ENCODE measurements at places on chromosomes 6 and 20.

DNA sequence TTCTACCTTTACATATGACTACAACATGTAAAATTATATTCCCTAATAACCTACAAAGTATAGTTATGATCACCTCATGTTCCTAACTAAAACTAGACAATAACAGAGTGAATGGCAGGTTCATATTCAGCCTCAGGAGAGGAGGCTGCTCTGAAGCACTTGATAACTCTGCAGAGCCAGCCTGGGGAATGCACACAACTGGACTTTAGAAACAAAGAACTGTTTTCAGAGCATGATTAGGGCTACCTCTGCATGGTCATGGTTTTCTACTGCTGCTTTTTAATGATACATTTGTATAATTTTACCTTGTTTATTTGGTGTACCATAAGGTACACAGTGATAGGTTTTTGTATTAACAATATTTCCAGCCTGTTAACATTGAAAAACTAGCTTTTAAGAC, 50.3 kb downstream of the TRPC4AP start:
- no peak for DNase-seq

- peak; percentile 62 for DNase-seq
Observed at GRCh38 chr20:1764136-1765033, 106.8 kb upstream of the SIRPG start.

GRCh38 chr20:31822421-31823330, 3.5 kb downstream of the MYLK2 start:
- peak; percentile 76 for DNase-seq

GRCh38 chr20:19817017-19817416, 59.0 kb downstream of the RIN2 start:
- DNase-seq: no peak

DNA sequence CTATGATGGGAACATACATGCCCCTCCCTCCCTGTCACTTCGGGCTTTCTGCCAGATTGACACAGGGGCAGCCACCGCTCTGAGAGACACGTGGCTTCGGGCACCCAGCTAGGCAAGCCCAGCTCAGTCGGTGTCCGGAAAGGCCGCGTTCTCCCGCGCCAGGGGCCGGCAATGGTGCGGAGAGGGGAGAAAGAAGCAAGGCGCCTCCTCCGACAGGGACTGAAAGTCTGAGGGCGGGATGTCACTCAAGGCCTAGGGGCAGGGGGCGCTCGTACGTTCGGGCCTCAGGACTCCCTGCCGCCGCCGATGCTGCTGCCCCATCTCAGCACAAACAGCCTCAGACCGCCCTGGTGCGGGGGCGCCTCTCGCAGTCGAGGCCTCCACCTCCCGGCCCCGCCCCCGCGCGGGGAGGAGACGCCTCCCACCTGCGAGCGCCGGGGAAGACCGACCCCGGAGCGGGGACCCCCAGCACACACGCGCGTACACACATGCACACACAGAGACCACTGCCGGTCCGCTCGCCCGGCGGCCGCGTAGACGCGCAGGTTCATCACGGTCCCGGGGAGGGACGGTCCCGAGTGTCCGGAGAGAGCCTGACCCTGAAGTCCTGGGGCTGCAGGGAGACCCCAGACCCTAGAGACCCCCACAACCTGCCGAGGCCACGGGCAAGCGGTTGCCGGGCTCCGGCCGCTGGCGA, 1.9 kb downstream of the GRM4 start:
- DNase-seq: peak; percentile 54

DNA sequence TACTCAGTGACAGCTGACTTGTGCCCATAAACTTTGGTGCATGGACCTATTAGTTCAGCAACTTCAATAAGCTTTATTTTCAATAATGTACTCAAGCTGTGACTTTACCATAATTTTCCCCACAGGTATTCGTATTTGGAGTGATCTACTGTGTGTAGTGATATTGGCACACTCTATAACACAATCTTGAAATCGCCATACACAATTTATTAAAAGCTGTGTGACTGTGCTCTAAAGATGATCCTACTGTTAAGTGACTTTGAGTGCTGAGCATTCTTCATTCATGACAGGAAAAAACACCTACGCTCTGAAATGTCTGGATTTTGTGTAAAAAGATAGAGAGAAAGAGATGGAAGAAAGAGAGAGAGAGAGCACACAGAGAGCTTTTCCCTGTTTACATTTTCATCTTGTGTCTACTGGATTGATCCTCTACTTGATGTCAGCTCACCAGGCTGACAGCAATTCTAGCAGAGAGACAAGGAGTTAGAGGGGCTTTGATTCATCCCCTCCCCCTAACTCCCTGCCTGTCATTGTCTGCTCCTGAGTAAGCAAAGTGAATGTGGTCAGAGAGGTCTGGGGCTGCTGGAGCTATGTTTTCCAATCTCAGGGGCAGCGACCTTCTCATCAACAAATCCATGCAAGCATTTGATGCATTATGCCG, 538.7 kb upstream of the POU3F2 start:
- DNase-seq: no peak

- no peak for DNase-seq
Observed at GRCh38 chr6:25582101-25582500, 69.9 kb upstream of the SCGN start.

DNA sequence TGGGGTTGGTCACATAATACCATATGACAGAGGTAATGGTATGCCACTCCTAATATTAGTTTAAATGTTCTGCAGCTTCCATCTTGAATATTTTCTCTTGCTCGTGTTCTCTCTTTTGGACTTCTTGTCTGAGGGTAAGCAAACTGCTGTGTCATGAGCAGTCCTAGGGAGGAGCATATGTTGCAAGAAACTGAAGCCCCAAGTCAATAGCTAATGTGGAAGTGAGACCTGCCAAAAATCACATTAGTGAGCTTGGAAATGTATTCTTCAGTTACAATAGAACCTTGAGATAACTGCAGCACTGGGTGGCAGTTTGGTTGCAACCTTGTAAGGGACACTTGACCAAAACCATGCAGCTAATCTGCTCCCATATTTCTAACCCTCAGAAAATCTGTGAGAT, 178.2 kb upstream of the IMPG1 start:
- DNase-seq: no peak

DNA sequence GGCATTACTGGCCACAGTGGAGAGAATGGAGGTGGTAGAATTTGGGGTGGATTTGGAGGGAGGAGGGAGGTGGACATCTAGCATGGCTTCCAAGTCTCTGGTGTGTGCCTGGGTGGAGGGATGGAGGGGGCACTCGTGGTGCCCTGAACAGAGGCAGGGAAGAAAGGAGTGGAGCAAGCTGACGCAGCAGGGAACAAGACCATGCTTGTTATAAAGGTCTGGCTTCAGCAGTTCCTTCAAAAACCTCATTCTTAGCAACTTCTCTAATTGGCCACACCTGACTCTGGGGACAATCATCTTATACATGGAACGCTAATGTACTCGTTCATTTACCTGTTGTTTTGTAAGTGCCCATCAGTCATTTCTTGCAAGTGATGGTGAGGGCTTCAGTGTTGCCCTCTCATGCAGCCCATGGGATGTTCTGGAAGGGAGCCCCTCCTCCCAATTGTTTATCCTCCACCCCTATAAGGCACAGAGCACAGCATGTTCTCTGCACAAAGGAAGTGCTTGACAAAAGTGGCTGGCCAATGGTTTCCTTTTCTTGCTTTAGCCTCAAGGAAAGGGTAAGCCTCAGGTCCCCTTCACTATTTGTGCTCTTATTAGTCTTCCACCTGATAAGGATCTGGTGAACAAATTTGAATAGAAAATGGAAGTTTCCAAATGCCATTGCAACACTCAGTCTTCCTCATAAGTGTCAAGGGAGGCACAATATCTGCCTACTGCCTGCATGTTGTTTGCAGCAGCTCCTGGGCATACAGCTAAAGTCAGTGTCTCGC, 39.3 kb downstream of the GFOD1 start:
- no peak for DNase-seq

DNA sequence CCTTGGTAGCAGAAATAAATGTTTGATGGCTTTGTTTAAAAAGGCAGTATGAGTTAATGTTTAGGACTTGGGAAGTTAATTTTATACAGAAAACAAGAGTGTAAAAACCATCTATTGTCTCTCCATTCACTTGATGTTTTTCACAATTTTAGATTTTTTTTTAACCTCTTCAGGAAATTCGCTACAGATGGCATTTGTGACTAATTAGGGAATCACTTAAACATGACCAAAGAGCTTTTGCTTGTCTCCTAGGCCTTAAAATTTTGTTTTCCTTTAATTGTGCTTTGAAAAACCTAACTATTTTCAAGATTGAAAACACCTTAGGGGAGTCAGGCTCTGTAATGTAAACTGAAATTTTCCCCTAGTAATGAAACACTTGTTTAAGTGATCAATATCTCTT, 17.3 kb downstream of the TULP4 start:
- no peak for DNase-seq

- DNase-seq: no peak
Observed at GRCh38 chr20:49367113-49367512, 89.3 kb upstream of the ZNFX1 start.

DNA sequence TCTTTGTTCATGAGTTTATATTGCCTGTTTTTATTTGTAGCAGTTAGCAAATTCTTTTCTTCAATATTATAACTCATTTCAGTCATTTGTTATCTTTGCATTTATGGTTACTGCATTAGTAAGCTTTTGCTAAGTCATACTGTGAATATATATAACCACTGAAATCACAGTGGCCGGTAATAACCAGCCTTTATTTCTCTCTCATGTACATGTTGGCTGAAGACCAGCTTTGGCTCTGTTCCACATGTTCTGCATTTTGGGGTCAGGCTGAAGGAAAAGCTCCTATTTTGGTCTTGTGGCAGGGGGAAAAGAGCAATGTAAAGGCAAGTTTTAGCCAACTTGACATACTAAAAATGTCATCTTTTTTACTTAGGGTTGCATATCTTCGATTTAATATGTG, 276.3 kb downstream of the BCKDHB start:
- DNase-seq: no peak

DNA sequence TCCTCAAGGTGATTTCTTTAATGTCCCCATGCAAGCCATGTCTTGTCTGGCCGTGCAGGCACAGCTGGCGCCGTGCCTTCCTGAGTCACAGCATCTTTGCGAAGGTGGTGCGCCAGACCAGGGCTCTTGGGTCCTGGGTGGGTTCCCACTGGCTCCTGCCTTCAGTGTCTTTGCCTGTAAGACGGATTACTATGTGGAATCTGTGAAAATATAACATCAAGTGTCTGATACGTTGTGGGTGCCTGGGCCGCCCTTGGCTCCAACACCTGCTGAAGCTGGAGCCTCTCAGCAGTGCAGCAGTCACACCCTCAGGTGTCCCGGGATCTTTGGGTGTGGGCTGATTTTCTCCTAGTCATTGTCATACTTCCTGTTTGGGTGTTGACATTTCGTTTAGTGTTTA, 3.2 kb downstream of the OSBPL2 start:
- no peak for DNase-seq

- DNase-seq: no peak
Observed at GRCh38 chr20:37547912-37548311, 20.2 kb upstream of the BLCAP start.

DNA sequence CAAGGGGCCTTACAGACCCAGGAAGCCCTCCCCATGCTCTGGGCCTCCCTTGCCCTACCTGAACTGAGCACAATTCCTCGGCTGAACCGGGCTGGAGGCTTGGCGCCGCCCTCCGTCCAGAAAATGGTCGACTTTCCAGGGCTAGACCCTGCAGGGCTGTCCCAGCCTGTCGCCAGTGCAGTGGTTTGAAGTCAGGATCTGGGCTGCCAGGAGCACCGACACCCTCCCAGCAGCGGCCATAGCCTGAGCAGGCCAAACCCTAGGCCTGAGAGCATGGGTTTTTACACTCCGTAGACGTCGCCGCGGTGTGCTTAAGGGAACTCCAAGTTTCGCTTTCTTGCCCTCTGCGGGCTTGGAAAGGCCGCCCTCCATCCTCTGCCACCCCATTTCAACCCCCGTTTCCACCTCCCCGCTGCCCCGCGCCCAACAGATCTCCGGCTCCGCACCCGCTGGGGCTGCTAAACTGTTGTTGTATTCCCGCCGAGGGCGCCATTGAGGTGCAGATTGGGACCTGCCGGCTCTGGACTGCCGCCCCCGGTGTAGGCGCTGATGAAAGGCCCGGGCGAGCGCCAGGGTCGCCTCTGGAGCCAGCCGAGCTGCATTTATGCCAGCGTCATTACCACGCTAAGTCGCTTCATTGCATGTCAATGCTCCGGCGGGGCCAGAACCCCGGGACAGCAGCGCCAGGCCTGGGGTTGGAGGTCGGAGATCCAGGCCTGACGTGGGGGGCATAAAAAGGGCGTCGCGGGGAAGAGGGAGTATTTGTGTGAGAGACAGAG, 2.2 kb upstream of the TFAP2A start:
- no peak for DNase-seq

DNA sequence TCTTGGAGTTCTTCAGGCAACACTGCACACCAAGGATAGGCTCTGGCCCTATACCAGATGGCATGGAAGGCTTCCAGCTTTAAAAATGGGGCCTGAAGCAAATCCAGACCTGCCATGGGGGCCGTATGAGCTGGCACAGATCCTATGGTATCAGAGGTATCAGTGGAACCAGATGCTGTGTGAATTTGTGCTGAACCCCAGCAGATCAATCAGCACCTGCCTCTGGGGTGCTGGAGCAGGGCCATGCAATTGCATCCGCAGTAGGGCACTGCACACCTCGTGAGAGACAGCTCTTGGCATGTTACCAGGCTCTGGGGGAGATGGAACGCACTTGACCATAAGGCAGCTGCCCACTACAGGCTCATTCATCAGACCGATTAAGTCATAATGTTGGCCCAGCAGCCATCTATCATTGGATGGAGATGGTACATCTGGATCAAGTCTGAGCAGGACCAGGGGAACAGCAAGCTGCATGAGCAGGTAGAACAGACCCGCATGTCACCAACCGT, 221.5 kb downstream of the MYLK4 start:
- DNase-seq: no peak

DNA sequence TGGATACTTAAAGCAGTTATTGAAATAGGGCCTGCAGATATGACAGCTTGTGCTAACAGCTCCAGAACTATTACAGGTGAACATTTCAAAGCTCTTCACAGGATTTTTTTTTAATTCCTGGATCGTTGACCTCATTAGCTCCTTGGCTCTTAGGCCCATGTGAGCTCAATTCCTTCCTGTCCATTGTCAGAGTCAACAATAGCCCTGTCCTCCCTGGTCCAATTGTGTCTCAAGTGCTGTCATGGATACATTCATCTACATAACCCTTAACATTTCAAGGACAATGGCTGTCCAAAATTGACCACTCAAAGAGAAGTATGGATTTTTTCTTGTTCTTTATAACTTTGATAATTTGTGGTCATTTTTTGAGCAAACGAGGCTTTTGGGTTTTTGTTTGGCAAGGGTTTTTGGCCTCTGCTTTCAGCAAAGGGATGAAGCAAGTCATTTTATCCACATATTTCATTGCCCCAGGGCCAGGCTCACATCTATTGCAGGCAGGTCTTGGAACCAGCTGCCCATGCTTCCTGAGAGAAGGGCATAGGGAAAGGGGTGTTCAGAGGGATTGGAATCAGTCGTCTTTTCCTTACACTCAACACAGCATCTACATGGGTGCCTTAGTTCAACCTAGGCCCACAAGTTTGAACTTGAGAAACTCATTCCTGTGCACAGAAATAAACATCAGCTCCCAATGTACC, 282.1 kb downstream of the TPBG start:
- DNase-seq: no peak

All from stimulated activated CD4-positive, alpha-beta T cell treated with anti-CD3 and anti-CD28 coated beads, Interleukin-12 subunit alpha, Interleukin-12 subunit beta, amount 100 ng/mL, for 4 hours (primary cell).